ENCODE measurements at places on chromosomes 3 and 15.
A peak's percentile ranks its signal among the peaks of the same experiment; 100 is the strongest.

DNA sequence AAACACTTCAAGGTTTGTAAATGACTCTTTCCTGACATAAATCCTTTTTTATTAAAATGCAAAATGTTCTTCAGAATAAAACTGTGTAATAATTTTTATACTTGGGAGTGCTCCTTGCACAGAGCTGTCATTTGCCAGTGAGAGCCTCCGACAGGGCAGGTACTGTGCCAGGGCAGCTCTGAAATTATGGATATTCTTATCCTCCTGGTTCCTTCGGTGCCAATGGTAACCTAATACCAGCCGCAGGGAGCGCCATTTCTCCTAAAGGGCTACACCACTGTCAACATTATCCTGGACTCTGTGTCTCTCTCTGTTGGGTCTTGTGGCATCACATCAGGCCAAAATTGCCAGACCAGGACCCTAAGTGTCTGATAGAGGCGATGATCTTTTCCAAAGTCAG lies 33.0 kb downstream of the CHDH start:
- DNase-seq = no peak

DNA sequence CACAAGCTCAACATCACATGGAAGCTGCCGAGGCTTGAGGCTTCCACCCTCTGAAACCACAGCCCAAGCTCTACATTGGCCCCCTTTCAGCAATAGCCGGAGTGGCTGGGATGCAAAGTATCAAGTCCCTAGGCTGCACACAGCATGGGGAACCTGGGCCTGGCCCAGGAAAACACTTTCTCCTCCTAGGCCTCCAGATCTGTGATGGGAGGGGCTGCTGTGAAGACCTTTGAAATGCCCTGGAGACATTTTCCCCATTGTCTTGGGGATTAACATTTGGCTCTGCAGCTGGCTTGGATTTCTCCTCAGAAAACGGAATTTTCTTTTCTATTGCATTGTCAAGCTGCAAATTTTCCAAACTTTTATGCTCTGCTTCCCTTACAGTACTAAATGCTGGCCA lies 18.2 kb downstream of the HRG start:
- no peak for DNase-seq

- DNase-seq = no peak
These were observed 6.3 kb downstream of the CCPG1 start for GRCh38 chr15:55401786-55402246.

DNA sequence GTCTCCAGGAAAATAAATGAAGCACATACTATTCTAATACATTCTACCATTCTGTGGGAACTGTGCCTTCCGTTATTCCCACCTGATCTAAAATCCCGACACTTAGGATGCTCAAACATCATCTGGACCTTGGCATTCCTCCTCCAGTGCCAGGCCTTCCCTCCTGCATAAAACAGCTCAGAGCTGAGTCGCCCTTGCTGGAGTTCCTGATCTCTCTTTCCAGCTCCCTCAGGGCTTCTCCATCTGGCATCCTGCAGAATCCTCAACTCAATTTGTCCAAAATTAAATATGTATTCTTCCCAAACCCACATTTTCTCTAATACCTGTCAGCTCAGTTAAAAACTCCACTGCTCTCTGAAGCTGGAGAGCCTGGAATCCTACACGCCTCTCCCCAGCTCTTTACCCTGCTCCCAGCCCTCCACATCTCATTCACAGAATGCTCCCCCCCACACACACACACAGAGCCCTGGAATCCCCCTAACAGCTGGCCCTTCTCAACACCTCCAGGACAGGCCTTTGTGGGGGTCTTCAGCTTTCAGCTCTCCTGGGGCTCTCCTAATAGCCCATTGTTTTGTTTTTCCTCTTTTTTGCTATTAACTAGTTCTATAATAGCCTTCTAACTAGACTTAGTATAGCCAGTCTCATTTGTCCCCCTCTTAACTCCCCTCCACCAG lies 78.5 kb downstream of the HMG20A start:
- DNase-seq = no peak

- peak; percentile 51 for DNase-seq
These were observed 19.4 kb downstream of the RBP1 start for GRCh38 chr3:139519998-139520737.

DNA sequence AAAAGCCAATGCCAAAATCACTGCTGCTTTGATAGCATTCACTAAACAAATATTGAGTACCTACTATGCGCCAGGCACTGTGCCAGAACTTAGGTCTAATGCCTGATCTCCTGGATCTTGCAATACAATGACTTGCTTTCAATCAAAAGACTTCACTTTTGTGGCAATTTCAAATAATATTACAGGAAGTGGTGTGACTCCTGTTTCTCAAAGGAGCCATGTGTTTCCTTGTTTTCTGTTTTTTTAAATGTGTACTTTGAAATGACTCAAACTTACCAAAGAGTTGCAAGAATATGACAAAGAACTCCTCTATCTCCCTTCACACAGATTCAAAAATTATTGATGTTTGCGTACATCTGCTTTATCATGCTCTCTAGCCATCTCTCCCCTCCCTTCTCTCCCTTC lies 18.3 kb downstream of the OSBPL10 start:
- no peak for DNase-seq

DNA sequence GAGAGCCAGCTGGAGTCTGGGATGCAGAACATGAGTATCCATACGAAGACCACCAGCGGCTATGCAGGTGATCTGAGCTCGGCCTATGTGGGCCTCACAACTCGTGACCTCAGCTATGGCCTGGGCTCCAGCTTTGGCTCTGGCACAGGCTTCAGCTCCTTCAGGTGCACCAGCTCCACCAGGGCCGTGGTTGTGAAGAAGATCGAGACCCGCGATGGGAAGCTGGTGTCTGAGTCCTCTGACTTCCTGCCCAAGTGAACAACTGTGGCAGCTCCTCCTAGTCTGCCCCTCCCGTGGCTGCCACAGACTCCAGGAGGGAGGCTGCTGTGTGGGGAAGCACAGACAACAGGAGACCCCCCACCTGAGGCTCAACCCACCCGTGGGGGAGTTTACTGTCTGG lies 3.6 kb upstream of the KPNA4 start:
- no peak for DNase-seq

GRCh38 chr3:101836652-101837598 lies 12.4 kb upstream of the NFKBIZ start:
- peak; percentile 34 for DNase-seq

DNA sequence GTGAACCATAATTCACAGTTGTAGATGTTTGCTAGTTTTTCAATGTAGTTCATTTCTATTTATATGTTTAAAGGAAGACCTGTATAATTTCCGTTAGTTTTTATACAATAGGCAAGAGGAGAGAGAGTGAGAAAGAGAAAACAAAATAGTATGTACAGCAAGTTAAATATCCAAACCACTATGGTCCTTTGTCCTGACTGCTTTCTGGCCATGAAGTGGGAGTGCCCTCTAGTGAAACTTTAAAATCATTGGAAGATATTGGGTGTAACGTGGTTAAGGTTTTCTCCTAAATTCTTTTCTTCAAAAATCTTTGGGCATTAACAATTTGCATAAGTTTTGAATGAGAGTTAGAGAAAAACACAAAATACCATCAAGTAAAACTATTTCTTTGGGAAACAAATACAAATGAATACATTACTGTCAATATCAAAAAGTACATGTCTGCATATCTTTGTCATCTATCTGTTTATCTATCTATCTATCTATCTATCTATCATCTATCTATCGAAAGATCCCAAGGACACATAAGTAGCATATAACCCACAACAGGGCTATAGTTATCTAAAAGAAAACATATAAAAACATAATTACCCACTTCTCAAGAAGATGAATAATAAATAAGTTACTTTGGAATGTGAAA lies 534.6 kb upstream of the ATP11B start:
- peak; percentile 78 for DNase-seq

- no peak for DNase-seq
These were observed 25.2 kb upstream of the DOCK3 start for GRCh38 chr3:50649451-50649931.

DNA sequence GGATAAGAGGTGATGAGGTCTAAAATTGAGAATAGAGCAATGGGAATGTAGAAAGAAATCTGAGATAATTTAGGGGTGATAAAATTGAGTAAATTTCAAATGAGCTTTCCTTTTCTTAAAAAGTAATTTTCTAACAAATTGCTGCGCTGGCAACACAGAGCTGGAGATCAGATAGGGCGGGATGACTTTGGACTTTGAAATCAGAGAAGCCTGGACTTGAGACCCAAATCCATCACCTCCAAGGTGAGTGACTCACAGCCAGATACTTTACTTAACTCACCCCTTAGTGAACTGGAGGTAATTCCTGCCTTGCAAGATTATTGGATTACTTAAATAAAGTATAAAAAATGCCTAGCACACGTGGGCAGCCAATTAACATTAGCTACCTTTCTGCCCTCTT lies 80.8 kb downstream of the P2RY1 start:
- DNase-seq = no peak

- DNase-seq = no peak
These were observed 22.4 kb upstream of the SRP14 start for GRCh38 chr15:40061212-40061901.

DNA sequence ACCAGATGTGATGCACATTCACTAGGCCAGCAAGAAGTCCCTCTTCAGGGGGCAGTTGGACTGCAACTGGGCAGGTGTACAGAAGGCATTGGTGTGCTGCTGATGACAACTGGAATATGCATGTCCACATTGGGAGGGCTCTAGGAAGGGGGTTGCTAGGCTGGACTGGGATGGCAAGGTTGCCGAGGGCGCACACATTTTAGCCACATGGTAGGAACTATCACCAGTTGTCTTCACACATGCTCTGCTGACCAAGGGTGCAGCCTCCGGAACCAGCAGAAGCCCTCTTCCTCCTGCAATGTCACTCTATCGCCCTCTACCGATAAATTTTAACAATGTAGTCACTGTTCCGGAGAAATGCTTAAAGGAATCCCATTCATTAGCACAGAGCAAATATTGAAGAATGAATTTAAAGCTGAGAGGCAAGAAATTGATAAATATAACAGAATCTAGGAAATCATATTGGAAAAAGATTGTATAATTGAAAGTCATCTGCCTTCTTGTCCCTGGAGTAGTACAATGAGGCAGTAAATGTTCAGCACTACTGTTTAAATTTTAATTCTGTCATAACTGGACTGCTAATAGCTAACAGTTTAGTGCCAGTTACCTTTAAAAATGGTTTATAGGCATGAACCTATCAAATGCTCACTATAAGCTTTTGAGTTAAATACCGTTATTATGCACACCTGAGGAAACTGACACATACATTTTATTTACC lies 22.6 kb upstream of the LYSMD4 start:
- peak; percentile 76 for DNase-seq

GRCh38 chr15:87706001-87706400 lies 550.5 kb downstream of the NTRK3 start:
- no peak for DNase-seq

- no peak for DNase-seq
These were observed 83.7 kb downstream of the VGLL4 start for GRCh38 chr3:11559816-11560633.

DNA sequence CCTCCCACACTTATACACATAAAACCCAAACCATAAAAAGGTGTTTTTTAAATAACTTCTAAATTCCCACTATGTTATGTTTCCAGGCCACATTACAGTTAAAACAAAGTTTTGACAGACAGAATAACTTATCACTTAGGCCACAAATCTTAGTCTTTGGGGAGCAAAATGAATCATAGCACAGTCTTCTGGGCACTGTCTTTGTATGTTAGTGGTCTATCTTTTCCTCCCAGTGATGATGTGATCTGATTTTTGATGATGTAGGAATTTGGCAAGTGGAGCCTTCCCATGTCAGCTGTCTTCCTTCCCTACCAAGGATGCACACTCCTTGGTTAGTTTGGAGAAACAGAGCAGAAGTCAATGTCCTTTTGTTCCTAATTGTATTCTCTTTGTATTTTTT lies 67.3 kb downstream of the THSD4 start:
- no peak for DNase-seq

GRCh38 chr3:184574515-184575417 lies 13.2 kb downstream of the EPHB3 start:
- DNase-seq = peak; percentile 33

DNA sequence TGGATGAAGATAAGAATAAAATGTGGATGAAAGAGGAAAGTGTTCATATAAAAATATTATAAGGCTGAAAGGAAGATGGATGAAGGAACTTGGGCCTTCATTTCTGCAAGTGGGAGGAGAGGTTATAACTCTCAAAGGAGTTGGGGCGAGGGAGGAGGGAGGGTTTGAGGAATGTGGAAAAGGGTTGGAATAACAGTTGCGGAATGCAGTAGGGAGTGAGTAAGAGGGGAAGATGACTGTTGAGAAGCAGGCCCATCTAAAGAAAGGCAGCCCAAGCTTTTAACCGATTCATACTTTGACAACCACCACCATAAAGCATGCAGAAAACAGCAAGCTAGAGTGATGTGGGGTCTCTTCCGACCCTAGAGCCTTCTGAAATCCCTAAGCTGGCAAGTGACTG lies 8.3 kb upstream of the TM4SF4 start:
- no peak for DNase-seq

- DNase-seq = no peak
These were observed 18.3 kb downstream of the P2RY1 start for GRCh38 chr3:152853196-152853595.

DNA sequence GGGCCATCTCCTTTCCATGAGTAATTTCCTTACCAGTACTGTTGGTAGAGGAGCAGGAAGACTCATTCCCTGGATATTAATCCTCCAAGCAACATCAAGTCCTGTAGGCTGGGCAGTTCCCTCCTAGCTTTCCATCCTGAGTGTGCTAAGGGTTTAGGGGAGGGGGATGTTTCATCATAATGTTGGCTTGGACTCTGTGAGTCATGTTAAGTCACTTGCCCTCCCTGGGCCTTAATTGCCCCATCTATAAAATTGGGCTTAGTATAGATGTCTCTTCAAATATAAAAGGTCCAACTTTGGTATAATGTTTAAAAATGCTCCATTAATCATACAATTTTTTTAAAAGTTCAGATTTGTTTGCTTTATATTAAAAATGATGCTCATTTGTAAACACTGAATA lies 52.7 kb downstream of the TLE3 start:
- DNase-seq = no peak

GRCh38 chr3:127786353-127787070 lies 35.8 kb downstream of the MGLL start:
- peak; percentile 46 for DNase-seq

DNA sequence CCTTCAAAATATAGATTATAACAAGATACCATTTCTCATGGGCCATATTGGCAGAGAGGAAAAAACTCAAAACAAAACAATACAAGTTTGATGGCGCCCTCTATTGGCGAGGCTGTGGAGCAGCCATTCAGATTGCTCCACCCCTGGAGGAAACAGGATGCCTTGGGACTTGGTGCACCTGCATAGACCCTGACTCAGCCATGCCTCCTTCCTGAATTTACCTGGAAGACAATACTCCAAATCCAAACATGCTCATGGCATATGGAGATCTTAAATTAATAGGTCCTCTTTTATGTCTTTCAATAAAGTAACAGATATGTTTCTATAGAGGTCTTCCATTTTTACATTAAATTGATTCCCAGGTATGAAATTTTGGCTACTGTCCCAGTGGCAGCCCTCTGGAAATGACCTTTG lies 90.0 kb downstream of the APBA2 start:
- peak; percentile 55 for DNase-seq

DNA sequence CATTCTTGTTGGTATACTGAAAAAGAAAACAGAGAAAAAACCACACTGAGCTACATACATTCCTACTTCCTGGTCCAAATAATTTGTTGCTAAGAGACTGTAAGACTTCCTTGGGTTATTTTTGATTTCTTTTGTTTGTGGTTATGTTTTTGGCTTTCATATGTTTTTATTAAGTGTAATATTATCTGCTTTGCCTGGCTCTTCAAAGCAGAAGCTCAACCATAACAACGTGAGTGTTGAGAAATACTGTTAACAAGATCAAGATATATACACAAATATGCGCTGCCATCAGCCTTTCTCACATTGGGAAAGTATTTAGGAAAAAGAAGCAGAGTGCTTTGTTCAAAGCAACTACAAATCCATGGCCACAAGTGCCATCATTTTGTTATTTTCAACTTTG lies 556.2 kb upstream of the CBLB start:
- DNase-seq = no peak
